Breast epithelium (tissue), 4 donors: ENCODE measurements at places on chromosomes 5 and 9.

- no peak for DNase-seq
Observed at GRCh38 chr5:53442961-53443360, 37.5 kb upstream of the FST start.

- no peak for DNase-seq
Observed at GRCh38 chr5:93512799-93513198, 68.2 kb downstream of the NR2F1-AS1 start.

DNA sequence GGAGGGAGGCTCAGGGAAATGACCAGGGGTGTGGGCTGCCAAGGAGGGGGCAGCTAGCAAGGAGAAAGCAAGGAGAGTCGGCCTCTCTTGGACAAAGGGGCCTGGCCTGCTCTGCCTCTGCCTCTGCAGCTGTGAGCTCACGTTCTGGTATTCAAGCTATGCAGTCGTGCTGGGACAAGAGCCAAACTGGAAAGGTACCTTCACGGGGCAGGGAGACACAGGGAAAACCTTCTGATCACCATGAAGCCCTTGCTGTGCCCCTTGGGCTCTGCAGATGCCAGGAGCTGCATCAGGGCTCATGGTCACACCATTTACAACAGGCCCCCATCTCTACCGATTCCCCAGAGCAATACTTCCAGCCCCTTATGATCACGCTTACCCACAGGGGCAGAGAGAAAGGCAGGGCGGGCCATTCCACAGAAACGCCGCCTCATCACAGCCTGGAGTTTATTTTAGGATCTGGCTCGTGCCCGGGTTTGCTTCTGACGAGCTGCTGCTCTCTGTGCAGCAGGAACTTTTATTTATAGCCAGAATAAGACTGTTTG, 63.2 kb downstream of the PRRT1B start:
- DNase-seq, result peak; percentile 90

DNA sequence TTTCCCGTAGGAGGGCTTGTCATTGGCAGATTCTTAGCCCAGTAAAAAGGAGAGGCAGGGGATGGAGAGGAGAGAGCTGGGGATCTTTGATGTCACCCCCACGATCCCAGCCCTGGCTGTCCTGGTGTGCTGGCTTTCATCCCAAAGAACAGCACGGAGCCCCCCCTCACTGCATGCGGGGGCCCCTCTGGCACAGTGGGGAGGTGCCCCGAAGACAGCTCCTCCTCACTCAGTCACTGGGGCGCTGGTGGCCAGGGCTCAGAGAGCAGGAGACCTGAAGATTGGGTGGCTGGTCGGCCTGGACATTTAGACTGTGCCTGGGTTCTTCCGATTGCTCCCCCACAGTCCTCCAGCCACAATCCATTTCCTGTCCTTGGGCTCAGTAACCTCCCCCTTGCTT, 207.5 kb downstream of the MELK start:
- DNase-seq, result no peak

DNA sequence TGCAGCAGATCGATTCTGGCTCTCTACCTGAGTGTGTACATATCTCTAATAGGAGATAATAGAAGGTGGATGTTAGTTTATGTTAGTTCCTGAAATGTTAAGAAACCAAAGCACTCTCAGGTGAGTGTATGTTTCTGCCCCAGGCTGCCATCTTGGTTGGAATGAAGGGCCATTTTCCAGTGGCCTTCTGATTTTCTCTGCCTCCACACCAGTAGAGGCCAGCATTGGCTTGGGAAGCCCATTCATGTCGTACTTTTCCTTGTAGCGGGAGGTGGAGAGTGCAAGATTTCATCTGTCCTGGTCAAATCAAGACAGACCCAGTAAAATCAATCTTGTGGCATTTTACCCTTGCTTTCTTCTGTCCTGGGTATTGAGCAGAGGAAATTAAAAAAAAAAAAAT, 91.0 kb downstream of the GAS1 start:
- no peak for DNase-seq

GRCh38 chr5:14479143-14479696, 102.4 kb upstream of the OTULINL start:
- no peak for DNase-seq

DNA sequence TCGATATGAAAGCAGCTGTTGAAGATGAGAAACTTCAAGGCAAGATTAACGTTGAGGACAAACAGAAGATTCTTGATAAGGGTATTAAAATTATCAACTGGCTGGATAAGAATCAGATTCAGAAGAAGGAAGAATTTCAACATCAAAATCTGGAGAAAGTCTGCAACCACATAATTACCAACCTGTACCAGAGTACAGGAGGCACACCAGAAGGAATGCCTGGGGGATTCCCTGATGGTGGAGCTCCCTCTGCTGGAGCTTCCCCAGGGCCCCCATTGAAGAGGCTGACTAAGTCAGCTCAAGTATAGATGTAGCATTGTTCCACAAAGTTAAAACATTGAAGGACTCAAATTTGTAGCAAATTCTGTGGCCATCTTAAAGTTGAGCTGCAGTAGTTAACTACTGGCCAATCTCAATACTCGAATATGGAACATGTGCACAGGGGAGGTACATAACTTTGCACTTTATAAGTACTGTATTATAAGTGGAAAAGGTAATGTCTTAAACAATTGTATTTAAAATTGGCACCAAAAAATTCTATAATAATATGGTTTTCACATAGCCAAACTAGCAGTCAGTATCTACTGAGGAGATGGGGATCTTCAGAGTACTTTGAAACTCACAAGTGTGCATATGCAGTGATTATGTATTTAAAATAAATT, 237.5 kb downstream of the CHSY3 start:
- DNase-seq, result no peak

DNA sequence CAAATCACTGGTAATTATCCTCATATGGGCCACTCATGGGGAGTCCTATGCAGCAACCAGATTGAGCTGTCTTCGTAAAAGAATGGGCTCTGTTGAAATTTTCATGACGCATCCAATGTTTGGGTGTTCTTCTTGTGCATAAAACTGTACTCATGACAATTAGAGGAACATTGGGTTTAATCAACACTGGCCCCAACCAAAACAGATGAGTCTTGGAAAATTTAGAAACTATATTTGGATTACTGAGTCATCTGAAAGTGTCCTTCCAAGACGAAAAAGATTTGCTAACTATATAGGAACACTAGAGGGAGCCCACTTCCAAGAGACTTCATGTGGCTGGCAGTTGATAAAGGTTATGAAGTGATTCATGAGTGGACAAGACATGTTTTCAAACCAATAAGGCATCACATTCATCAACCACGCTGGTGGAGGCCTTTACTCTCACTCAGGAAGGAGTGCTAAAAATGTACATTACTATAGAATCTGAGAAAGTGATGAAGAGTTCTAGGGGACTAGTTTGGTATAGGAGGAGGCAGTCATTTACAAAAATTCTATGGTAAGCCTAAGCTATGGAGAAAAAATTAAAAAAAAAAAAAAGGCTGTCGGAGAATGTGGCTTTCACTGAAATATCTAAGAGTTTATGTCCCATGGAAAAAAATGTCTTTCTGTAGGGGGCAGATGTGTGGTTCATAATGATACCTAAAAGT, 313.5 kb downstream of the PRDM9 start:
- DNase-seq, result no peak

DNA sequence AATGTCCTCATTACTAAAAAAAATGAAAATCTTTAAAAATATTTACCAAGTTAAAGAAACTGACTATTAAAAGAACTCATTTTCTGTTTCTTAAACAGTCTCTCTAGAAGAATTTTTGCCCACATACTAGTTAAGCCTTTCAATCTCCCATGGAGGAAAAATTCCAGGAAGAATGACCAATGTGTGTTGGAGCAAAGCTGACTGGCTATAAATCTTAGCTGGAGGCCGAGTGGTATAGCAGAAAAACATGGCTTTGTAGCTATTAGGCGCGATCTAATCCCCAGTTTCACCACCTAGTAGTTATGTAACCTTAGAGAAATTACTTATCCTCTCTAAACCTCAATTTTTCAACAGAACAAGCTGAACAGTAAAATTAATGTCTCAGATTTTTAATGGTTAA, 135.5 kb upstream of the PRLR start:
- DNase-seq, result no peak

GRCh38 chr5:78691084-78691960, 42.8 kb upstream of the LHFPL2 start:
- DNase-seq, result no peak

GRCh38 chr5:58934629-58935097, 351.8 kb downstream of the RAB3C start:
- DNase-seq, result no peak

- no peak for DNase-seq
Observed at GRCh38 chr5:15502208-15502607, 2.2 kb downstream of the FBXL7 start.

DNA sequence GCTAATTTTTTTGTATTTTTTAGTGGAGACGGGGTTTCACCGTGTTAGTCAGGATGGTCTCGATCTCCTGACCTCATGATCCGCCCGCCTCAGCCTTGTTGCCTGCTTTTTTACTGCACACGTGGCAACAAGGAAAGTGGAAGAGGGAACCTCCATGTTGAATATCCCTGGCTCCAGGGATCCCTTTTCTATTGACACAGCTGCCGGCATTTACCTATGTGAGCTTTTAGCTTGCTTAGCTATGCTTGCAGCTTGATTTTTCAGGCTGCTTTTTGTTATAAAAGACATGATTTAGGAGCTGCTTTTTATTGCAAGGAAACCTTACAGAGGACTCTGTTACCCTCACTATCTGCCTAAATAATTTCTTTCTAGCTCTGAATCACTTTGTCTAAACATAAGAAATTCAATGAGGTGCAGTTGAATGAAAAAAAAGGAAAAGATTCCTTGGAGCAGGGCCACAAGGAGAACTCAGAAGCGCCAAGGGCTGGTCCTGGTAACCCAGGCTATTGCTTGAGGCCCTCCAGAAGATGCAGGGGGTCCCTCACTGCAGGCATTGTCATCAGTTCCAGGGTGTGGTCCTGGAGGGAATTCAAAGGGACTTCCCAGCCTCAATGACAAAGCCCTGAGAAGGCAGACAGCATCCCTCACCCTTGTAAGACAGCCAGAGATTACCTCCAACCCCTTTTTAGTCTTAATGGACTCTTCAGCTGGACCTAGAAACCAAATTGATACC, 89.9 kb downstream of the SYK start:
- no peak for DNase-seq

DNA sequence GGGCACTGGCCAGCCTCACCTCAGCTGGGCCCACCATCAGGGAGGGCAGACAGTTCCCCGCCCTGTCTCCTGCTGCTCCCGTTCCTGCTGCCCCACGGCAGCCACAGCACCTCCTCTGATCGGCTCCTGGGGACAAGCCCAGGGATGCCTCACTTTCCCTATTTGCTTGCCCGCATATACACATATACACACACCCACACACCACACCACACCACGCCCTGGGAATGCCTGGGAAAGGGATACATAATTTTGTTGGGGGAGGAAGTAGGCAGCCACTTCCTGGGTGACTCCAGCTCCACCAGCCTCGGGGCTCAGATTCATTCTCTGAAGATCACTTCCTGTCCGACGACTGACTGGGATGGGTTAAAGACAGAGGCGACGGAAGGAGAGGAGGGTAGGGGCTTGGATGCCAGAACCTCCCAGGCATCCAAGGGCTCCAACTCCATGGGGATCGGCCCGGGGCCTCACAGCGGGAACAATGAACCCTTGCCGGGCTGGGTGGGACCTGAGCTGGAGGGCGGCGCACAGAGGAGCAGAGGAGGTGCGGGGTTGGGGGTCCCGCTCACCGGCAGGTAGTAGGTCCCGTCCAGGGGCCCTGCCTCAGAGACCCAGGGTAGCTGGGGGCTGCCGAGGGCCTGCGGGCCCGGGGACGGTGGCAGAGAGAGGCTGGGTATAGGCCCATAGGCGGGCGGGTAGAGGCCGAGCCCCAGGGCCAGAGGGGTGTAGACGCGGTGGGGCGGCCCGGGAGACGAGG, 2.0 kb upstream of the MZB1 start:
- no peak for DNase-seq

- no peak for DNase-seq
Observed at GRCh38 chr9:19701991-19702390, 86.8 kb downstream of the SLC24A2 start.

DNA sequence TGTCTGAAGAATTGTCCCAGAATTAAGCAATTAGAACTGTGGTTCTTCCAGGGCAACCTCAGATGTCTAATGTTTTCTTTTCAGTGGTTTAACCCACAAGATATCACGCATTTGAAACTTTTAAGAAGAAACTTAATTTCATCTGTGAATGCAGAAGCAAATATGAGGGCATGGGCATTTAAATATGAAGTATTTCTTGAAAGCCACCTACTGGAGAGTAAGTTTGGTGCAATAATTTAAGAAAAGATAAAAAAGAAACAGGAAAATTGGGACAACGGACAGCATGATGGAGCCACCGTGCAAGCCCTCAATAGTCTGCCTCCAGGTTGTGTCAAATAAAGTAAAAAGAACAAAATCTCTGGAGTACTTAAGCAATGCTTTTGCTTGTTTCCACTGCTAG, 1.2 kb upstream of the CAPSL start:
- no peak for DNase-seq

- DNase-seq, result no peak
Observed at GRCh38 chr9:122036988-122037387, 56.1 kb downstream of the TTLL11 start.

DNA sequence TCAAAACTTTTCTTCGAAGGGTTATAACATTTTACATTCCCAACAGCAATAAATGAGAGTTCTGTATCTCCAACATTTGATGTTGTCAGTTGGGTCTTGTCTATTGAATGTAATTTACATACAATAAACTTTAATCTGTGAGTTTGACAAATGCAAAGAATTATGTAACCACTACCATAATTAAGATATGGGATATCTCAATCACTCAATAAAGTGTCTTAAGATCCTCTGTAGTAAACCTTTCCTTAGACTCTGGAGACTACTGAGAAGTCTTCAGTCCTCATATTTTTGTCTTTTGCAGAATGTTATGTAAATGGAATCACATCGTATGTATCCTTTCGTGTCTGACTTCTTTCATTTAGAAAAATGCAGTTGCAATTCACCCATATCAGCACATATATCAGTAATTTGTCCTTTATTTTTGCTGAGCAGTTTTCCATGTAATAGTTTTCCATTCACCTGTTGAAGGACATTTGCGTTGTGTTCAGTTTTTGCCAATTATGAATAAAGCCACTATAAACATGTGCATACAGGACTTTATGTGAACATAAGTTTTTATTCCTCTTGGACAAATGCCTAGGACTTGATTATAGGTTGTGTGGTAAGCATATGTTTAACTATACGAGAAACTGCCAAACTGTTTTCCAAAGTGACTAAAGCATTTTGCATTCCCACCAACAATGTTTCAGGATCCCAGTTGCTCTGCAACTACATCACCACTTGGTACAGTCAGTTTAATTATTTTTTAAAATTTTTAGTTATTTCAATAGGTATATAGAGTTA, 784.6 kb upstream of the ZNF608 start:
- no peak for DNase-seq

- DNase-seq, result peak; percentile 51
Observed at GRCh38 chr9:76107482-76107881, 217.0 kb downstream of the PCSK5 start.

GRCh38 chr5:159826351-159827214, 89.7 kb upstream of the ADRA1B start:
- DNase-seq, result no peak

GRCh38 chr5:157908459-157908858, 49.5 kb upstream of the CLINT1 start:
- no peak for DNase-seq
